Endothelial cell of umbilical vein (primary cell): ENCODE measurements at places on chromosomes 16 and 17. TPM values are rescaled to one million over a fixed set of nuclear protein-coding genes. Genes with fewer than 3 reads are reported as not detected.

Gene SOX15
- 0.19 and 0.26 TPM in 2 replicates for polyA plus RNA-seq

Gene CCDC200
- polyA plus RNA-seq = not detected in 2 replicates

Gene PTGES3L
- polyA plus RNA-seq = 0.23 and 0.45 TPM in 2 replicates

Gene C17orf100
- polyA plus RNA-seq = 0.99 and 1.6 TPM in 2 replicates

Gene ZC3H7A
- 32.6 and 44.1 TPM in 2 replicates for polyA plus RNA-seq

Gene KCNH4
- 0.06 and 0.11 TPM in 2 replicates for polyA plus RNA-seq

DNA sequence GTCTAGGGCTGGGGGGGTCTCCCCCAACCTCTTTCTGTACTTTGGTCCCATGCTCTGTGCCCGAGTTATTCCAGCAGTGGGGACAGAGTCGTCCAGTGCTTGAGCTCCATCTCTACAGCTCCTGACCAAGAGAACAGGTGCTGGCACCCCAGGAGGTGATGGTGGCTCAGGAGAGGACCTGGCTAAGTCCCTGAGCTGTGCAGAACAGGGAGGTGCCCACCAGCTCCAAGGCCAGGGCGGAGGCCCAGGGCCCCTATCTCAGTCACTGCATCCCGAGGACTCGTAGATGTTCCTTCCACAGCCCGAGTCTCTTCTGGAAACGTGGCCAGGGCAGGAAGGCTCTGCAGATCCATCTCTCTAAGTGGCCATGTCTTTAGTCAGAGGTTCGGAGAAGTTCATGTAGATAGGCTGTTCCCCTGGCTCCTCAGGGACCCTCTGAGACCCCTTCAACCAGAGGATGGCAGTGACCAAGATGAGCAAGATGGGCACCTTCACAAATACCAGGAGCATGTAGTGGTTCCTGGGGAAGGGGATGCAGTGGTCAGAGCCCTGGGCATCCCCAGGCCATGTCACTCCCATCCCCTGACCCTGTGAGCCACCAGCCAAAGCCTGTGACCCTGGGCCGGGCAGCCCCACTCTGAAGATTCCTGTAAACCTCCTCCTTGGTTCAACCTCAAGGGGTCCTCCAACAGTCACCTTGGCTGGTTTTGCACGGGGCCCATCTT lies 8.7 kb downstream of the CD300LB start:
- no peak overlapping the region for H3K4me3 ChIP-seq
- no peaks in the 10 kb centered on the region for H3K4me1 ChIP-seq
- H3K27ac ChIP-seq = no peak overlapping the region
- H3K27me3 ChIP-seq = no peaks in the 10 kb centered on the region
- no peak for DNase-seq

- no peaks in the 10 kb centered on the region for H3K4me1 ChIP-seq
- H3K27ac ChIP-seq = no peak overlapping the region
- no peaks in the 10 kb centered on the region for H3K36me3 ChIP-seq
- no peak overlapping the region for H3K4me3 ChIP-seq
- DNase-seq = no peak
Measured at GRCh38 chr17:61230461-61230860, 169.2 kb upstream of the TBX2 start.

DNA sequence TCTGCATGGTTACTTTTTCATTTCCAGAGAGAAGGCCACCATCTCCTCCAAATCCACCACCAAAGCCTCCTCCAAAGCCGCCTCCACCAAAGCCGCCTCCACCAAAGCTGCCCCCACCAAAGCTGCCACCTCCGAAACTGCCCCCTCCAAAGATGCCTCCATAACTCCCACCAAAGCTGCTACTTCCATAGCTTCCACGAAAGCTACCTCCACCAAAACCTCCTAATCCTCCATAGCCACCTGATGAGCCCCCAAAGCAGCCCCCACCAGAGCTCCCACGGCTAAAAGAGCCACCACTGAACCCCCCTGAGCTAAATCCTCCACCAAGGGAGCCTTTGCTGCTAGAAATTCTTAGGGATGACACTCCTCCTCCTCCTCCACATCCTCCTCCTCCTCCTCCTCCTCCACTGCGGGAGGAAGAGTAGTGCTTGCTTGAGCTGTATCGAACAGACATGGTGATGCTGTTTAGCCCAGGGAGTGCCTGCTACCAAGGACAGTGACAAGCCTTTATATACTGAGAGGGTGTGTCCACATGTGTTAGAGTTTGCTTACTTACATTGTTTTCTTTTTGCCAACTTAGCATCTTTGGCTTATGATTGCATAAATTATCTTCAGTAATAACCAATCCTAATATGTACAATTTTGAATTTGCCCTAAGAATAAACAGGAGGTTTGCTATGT lies at the start of gene KRT10:
TSS of gene KRT10 (minus strand) at position 483 of the 681 bp plus-strand sequence. CDS start at position 454, 29 bp downstream.
- H3K4me1 ChIP-seq = peaks cover 9% of the 10 kb centered on the region
- peaks cover 1% of the 10 kb centered on the region for H3K36me3 ChIP-seq
- no peak for DNase-seq
- H3K27me3 ChIP-seq = no peaks in the 10 kb centered on the region
- no peak within 1 kb of the TSS for H3K27ac ChIP-seq

DNA sequence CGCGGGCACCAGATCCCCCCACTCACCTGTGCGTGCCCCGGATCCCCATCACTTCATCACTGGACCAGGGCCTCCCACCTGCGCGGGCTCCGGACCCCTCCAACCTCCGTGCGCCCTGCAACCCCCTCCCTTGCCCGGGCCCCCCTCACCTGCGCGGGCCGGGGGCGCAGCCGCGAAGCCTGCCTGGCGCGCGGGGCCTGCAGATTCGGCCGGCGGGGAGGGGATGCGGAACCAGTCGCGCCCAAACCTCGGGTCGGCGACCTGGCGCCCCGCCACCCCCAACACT lies 202 bp downstream of the CEP131 start:
- H3K27me3 ChIP-seq = no peaks in the 10 kb centered on the region
- H3K4me1 ChIP-seq = peaks cover 14% of the 10 kb centered on the region
- peak overlapping the region; percentile 94 for H3K4me3 ChIP-seq
- H3K36me3 ChIP-seq = no peaks in the 10 kb centered on the region
- DNase-seq = no peak

GRCh38 chr17:82246365-82247181 lies 17.7 kb downstream of the SLC16A3 start:
- no peak overlapping the region for H3K4me3 ChIP-seq
- peak; percentile 30 for DNase-seq
- peaks cover 23% of the 10 kb centered on the region for H3K4me1 ChIP-seq
- no peaks in the 10 kb centered on the region for H3K27me3 ChIP-seq
- H3K36me3 ChIP-seq = peaks cover 70% of the 10 kb centered on the region

DNA sequence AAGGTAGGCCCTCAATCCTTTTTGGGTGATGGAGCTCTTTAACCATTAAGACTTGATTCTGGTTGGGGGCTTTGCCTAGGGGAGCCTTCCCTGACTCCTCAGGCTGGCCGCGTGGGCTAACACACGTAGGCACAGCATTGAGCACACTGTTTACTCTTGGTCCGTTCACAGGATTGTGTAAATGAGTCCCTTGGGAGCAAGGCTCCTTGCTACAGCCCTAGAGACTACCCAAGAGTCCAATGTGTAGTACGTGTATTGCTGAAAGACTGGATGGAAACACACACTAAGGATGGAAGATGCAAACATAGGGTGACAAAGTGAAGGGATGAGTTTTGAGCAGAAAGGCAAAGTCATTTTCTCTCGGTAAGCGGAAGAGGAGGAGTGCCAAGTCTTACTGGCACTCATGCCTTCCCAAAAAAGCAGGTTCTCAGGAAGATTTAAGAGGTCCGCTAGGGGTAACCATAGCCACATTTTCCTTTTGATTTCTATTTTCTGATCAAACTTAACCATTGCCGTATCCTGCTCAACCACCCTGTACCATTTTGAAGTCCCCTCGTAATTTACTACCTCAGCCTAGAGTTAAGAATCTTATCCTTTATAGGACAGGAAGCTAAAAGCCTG lies 911 bp upstream of the ITGA2B start:
- H3K27ac ChIP-seq = no peak overlapping the region
- H3K4me3 ChIP-seq = no peak overlapping the region
- peaks cover 5% of the 10 kb centered on the region for H3K4me1 ChIP-seq
- no peaks in the 10 kb centered on the region for H3K36me3 ChIP-seq
- peaks cover 3% of the 10 kb centered on the region for H3K27me3 ChIP-seq

DNA sequence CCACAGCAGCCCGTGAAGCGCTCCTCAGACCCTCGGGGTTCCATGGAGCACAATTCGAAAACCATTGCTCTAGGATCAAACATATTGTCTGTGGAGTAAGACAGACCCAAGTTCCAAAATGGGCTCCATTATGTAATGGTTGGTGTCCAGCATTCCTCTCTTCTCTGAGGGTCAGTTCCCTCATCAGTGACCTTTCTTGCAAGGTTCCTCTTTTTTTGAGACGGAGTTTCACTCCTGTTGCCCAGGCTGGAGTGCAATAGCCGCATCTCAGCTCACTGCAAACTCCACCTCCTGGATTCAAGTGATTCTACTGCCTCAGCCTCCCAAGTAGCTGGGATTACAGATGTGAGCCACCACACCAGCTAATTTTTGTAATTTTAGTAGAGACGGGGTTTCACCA lies 28.4 kb downstream of the PLXDC1 start:
- H3K27me3 ChIP-seq = no peaks in the 10 kb centered on the region
- no peak overlapping the region for H3K4me3 ChIP-seq
- no peak for DNase-seq
- no peaks in the 10 kb centered on the region for H3K4me1 ChIP-seq
- no peak overlapping the region for H3K27ac ChIP-seq

GRCh38 chr16:31253642-31254045 lies 6.1 kb upstream of the ITGAM start:
- H3K27me3 ChIP-seq = no peaks in the 10 kb centered on the region
- H3K4me3 ChIP-seq = no peak overlapping the region
- H3K36me3 ChIP-seq = no peaks in the 10 kb centered on the region
- H3K27ac ChIP-seq = no peak overlapping the region
- no peaks in the 10 kb centered on the region for H3K4me1 ChIP-seq
- DNase-seq = no peak

- H3K4me1 ChIP-seq = no peaks in the 10 kb centered on the region
- H3K27ac ChIP-seq = no peak overlapping the region
- H3K4me3 ChIP-seq = no peak overlapping the region
- H3K36me3 ChIP-seq = no peaks in the 10 kb centered on the region
Measured at GRCh38 chr17:14746822-14747602, 446.1 kb downstream of the HS3ST3B1 start.

DNA sequence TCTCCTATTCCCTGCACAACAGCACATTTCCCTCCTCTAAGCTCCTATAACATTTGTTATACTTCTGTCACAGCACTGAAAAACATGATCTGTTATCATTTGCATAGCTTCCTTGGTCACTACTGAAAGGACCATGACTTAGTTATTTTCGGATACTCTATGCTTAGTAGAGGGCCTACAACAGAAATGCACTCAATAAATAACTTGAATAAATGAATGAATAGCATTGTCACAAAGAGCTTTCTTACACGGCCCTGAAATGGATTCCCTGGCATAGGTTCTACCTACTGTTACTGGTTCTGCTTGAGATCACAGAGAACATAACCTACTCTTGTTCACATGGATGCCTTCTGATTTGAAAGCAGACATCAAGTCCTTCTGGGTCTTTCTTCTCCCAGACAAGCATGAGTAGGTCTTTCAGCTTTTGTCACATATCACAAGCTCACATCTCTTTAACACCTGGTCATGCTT lies 41.6 kb downstream of the MYO1D start:
- H3K4me1 ChIP-seq = no peaks in the 10 kb centered on the region
- no peak overlapping the region for H3K4me3 ChIP-seq
- H3K27me3 ChIP-seq = no peaks in the 10 kb centered on the region
- no peak overlapping the region for H3K27ac ChIP-seq

GRCh38 chr17:34974179-34974578 lies 6.1 kb upstream of the LIG3 start:
- no peaks in the 10 kb centered on the region for H3K36me3 ChIP-seq
- H3K4me1 ChIP-seq = no peaks in the 10 kb centered on the region
- no peak overlapping the region for H3K27ac ChIP-seq

- H3K36me3 ChIP-seq = peaks cover 28% of the 10 kb centered on the region
- H3K4me3 ChIP-seq = no peak overlapping the region
- peaks cover 37% of the 10 kb centered on the region for H3K4me1 ChIP-seq
Measured at GRCh38 chr17:38466346-38467315, 38.4 kb downstream of the ARHGAP23 start.

DNA sequence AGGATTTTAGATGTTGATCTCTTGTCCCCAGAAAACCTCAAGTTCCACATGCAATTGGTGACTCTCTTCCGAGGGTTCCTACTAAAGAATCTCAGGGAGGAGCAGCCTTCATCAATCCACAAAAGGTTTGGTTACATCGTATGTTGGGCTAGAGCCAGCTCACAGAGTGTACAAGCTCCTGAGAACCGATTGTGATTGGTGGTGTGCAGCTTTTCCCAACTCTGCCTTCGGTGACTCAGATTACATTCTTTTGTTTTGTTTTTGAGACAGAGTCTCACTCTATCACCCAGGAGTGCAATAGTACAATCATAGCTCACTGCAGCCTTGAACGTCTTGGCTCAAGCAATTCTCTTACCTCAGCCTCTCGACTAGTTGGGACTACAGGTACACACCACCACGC lies 172.4 kb downstream of the PMP22 start:
- H3K27ac ChIP-seq = no peak overlapping the region
- H3K36me3 ChIP-seq = no peaks in the 10 kb centered on the region
- H3K4me1 ChIP-seq = no peaks in the 10 kb centered on the region
- H3K27me3 ChIP-seq = no peaks in the 10 kb centered on the region
- DNase-seq = no peak

- peaks cover 16% of the 10 kb centered on the region for H3K27me3 ChIP-seq
- DNase-seq = no peak
- H3K27ac ChIP-seq = no peak overlapping the region
- no peaks in the 10 kb centered on the region for H3K4me1 ChIP-seq
Measured at GRCh38 chr17:45965812-45966211, 33.2 kb upstream of the STH start.

DNA sequence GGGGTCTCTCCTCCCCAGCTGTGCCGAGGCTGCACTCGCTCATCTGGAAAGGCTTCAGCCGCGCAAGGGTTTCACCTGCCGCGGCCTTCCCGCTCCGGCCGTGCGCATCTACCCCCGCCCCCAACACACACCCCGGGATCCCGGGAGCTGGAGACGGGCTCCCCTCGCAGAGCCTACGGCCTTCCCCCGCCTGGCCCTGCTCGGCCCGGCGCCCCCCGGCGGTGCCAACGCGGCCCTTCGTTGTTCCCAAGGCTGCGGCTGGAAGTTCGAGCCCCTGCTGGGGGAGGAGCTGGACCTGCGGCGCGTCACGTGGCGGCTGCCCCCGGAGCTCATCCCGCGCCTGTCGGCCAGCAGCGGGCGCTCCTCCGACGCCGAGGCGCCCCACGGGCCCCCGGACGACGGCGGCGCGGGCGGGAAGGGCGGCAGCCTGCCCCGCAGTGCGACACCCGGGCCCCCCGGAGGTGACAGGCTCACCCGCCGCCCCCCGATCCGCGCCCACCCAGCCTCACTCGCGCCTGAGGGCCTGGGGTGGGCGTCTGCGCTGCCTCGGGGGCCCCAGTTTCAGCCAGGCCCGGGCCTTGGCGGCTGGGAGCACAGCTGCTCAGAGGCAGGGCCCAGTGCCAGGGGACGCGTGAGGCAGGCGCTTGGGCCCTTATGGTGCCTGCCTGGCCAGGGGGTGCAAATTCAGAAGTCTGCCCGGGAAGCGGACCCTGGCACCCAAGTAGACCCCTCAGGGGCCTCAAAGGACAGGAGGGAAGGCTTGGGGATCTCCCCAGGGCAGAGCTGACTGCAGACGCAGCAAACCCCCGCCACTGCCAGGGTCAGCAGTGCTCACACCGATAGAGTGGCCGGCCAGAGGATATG lies 11.2 kb downstream of the GALK1 start:
- H3K4me3 ChIP-seq = no peak overlapping the region
- H3K27ac ChIP-seq = no peak overlapping the region
- H3K36me3 ChIP-seq = peaks cover 2% of the 10 kb centered on the region
- DNase-seq = no peak
- no peaks in the 10 kb centered on the region for H3K27me3 ChIP-seq

GRCh38 chr16:85612191-85612800 lies 826 bp upstream of the GSE1 start:
- peak overlapping the region; percentile 30 for H3K4me3 ChIP-seq
- no peak overlapping the region for H3K27ac ChIP-seq
- no peaks in the 10 kb centered on the region for H3K36me3 ChIP-seq
- H3K4me1 ChIP-seq = peaks cover 12% of the 10 kb centered on the region
- DNase-seq = no peak
